ENCODE measurements at places on chromosomes 16 and 17. TPM values are rescaled to one million over a fixed set of nuclear protein-coding genes. Genes with fewer than 3 reads are reported as not detected.

DNA sequence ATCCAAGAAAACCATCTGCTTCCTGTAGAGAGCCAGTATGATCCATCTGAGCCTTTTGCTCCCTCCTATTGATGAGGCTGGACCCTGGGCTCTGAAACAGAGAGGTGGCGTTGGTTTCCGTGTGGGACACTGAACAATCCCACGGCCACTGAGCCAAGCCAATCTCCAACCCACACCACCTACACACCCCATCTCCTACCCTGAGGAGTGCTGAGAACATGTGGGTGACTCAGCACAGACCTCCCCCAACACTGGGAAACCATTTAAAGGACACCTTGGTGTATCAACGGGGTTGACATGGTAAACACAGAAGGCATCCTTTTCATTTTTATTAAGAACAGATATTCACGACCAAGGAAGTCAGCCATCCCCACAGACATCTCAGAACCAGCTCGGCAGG lies 332.1 kb downstream of the SLC39A11 start:
- DNase-seq: no peak

- no peak for DNase-seq
Measured at GRCh38 chr16:72199761-72200337, 27.9 kb upstream of the PMFBP1 start.

- DNase-seq: no peak
Measured at GRCh38 chr17:76953946-76954345, 85.7 kb downstream of the MGAT5B start.

GRCh38 chr16:72970656-72971055 lies 77.3 kb downstream of the ZFHX3 start:
- DNase-seq: no peak

- no peak for DNase-seq
Measured at GRCh38 chr16:24348545-24349290, 92.6 kb downstream of the CACNG3 start.

DNA sequence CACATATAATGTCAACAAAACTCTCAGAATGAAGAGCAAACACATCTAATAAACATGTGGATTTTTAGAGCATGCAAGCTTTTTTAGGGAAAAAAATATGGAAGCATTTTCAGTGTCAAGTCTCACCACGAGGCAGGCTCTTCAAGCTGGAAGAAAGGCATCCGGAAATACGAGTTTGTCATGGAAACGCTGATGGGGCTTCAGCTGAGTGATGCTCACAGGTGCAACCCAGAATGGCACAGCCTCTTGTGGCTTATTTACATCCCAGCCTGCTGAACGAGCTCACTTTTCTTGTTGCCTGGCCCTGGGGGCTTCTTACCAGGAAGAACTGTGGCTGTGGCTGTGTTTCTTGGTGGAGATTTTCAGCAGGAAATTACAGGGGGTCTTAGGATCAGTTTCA lies 24.1 kb upstream of the DYNLL2 start:
- DNase-seq: peak; percentile 39

DNA sequence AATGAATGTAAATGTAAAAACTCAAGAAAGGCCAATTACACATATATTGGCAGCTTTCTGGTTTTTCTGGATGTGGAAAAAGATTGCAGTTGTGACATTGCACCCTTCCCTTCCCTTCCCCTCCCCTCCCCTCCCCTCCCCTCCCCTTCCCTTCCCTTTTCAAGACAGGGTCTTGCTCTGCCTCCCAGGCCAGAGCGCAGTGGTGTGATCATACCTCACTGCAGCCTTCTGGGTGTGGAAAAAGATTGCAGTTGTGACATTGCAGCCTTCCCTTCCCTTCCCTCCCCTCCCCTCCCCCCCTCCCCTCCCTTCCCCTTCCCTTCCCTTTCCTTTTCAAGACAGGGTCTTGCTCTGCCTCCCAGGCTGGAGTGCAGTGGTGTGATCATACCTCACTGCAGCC lies 41.7 kb downstream of the PIK3R5 start:
- DNase-seq: no peak

GRCh38 chr17:1377334-1377733 lies 22.7 kb downstream of the YWHAE start:
- DNase-seq: no peak

HAS3 gene
- total RNA-seq: 40.2 TPM

Data from left lung (tissue), 14 donors.